ENCODE measurements at places on chromosomes 13 and 19.

GRCh38 chr13:109789262-109789661 is 2.9 kb upstream of the IRS2 start:
- DNase-seq, result no peak

DNA sequence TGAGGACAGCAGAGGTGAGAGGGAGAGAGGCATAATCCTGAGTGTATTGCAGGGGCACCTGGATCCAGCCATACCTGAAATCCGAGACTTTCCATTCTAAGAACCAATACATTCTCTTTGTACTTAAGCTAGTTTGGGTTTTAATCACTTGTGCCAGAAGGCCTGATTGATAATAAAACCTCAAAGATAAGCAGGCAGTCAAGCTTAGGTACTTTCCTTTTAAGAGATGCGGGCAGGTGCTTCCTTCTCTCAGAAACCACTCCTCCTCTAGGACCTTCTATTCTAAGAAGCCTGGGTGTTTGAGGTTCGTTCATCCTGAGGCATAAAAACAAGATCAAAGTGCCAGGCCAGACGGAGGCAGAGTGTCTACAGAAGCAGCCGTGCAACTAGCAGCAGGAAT is 22.2 kb downstream of the FAM187B start:
- DNase-seq, result no peak

DNA sequence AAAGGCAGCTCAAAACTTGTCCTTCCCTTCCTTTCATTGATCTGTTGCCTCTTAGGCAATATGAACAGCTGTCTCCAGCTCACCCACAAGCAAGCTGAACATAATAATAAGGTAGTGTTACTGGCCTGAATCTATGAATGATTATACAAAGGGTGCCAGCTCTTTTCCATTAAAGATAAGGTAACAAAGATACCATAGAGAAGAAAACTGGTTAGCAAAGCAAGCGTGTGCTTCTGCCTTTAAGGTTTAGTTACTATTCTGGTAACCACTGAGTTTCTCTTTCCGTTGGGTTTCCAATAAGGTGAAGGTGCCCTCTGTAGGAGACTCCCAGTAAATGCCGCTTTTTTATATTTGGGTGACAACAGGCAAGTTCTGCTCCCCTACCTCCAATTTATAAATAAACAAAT is 12.1 kb upstream of the DACH1 start:
- DNase-seq, result peak; percentile 23

- DNase-seq, result no peak
These were observed 486 bp downstream of the ZNF808 start for GRCh38 chr19:52527956-52528351.

DNA sequence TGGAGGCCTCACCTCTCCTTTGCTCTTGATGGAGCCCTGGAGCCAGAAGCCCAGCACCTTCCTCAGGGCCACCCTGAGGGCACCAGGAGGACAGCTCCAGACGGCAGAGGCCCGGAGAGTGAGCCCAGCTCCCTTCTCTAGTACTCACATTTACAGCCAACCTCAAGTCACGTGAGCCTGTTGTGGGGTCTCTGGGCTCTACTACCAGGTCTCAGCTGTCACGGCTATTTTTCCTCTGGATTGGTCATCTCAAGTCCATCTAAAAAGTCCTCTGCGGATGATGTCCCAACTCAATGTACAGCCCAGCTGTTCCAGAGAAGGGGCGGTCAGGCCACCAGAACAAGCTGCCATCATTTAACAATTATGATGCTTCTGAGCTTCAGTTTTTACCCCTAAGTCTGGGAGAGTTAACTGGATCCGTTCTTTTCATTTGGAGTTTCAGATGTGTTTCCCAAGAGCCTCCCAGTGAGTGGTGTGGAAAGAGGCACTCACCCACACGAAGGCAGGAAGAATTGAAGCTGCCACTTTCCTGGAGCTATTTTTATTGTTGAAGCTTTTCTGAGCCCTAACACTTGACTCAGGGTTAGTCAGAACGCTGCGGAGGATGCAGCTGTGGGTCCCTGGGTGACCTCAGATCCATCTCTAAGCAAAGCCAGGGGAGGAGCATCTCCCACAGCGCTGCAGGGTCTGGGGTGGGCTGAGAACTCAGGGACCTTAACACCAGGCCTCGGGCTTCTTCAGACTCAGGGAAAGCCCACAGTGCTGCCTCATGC is 143.5 kb upstream of the UBL3 start:
- peak; percentile 30 for DNase-seq

GRCh38 chr13:88360761-88361160 is 689.6 kb downstream of the SLITRK5 start:
- DNase-seq, result no peak

- DNase-seq, result no peak
These were observed 13.2 kb upstream of the CREB3L3 start for GRCh38 chr19:4140237-4140711.

DNA sequence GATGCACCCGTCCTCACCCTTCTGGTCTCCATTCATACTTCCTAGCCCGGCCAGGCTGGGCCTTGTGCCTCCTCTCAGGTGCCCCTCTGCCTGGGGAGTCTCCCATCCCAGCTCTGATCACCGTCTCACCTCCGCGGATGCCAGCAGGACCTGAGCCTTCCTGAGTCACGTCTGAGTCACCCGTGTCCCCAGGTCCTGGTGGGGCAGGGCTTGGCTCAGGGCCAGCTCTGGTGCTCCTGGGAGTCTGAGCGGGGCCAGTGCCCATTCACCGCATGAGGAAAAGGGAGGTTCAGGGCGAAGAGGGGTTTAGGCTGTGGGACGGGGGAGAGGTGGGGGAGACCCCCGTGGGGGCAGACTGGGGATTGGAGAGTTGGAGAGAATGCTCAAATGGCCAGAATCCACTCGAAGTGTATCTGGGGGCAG is 593 bp downstream of the ATP8B3 start:
- DNase-seq, result no peak

DNA sequence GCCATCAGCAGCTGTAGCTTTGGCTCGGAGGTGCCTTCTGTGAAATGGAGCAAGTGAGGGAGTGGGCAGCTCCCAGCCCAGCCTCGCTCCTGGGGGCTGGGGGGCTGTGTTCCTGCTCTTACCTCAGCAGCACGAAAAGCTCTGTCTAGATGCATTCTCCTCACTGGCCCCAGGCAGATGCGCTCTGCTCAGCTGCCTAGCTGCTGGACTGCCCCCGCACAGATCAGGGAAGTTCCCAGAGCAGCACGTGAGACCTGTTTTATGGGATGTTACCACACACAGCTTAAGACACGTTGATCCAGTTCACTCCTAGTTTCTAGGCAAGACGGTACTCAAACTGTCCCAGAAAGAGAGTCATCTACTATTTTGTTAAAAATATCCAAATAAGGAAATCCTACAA is 13.6 kb downstream of the LCP1 start:
- DNase-seq, result no peak

GRCh38 chr13:68748038-68748437 is 1359.6 kb upstream of the ATXN8OS start:
- DNase-seq, result no peak

DNA sequence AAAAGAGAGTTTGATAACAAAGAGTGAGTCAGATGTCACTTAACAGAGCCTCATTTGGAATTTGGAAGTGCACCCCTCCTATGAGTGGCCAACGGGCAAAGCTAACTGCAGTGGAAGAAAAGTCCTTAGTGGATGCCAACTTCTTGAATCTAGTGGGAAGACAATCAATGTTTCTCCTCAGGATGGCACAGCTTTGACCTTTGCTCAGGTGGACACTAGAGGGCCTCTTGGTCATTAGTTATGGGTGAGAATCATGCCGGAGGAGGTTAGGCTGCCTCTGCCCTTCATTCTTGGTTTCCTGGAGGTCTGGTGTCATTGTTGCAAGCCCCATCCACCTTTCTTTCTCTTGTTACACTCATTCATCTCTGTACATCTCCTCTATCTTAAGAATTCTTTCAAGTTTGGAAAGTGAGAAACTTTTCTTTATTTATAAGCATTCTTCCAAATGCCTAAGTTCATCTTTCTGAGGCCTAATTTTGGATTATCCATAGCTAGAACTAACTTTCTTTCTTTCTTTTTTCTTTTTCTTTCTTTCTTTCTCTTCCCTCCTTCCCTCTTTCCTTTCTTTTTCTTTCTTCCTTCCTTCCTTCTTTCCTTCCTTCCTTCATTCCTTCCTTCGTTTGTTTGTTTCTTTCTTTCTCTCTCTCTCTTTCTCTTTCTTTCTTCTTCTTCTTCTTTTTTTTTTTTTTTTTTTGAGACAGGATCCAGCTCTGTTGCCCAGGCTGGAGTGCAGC is 327.2 kb upstream of the TSHZ3 start:
- no peak for DNase-seq

DNA sequence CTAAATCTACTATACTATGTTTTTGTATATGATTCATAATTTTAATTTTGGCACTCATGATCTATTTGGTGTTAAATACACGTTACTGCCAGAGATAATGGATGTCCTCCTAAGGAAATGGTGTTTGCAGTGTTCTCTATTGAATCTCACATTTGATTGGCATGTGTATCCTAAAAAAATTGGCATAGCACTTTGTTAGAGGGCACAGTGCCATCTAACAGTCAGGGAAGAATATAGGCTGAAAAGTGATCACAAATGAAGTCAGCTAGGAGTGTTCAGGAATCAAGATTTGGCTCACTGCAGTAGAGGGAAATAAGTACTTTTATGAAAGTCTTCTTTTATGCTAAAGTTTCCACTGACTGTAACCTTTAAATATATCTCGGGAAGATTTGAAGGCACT is 624.6 kb downstream of the GPC6 start:
- no peak for DNase-seq

DNA sequence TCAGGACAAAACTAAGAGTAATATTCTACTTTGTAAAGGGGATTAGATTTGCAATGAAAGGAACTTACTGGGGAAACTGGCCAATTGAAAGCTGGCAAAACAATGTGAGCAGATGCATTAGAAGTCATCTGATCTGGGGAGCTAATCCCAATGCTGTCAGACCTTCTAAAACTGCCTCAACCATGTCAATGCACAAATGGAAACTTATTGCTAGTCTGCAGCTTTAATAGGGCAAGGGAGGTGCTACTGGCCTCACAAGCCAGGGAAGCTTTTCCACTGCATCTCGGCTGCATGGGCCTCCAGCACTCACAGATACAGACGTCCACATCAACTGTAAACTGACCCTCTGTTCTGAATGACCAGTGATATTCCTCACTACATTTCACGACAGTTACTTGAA is 154.2 kb downstream of the LHFPL6 start:
- no peak for DNase-seq

- no peak for DNase-seq
These were observed 14.1 kb upstream of the C19orf33 start for GRCh38 chr19:38289955-38290354.

DNA sequence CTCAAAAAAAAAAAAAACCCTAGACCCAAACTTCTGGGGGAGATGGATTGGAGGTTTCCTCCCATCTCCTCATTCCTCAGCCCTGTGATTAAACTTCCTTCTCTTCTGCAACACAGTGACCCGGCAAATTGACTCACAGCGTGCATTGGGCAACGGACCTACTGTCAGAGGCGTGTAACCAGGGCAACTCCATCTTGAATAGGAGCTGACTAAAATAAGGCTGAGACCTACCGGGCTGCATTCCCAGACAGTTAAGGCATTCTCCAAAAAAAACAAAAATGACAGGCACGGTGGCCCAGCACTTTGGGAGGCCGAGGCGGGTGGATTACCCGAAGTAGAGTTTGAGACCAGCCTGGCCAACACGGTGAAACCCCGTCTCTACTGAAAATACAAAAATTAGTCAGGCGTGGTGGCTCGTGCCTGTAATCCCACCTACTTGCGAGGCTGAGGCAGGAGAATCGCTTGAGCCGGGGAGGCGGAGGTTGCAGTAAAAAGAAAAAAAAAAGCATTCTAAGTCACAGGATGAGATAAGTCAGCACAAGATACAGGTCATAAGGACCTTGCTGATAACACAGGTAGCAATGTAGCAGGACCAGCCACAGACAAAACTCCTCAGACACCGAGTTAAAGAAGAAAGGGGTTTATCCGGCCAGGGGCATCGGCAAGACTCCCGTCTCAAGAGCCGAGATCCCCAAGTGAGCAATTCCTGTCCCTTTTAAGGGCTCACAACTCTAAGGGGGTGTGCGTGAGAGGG is 5.4 kb upstream of the NLRP7 start:
- DNase-seq, result peak; percentile 65

DNA sequence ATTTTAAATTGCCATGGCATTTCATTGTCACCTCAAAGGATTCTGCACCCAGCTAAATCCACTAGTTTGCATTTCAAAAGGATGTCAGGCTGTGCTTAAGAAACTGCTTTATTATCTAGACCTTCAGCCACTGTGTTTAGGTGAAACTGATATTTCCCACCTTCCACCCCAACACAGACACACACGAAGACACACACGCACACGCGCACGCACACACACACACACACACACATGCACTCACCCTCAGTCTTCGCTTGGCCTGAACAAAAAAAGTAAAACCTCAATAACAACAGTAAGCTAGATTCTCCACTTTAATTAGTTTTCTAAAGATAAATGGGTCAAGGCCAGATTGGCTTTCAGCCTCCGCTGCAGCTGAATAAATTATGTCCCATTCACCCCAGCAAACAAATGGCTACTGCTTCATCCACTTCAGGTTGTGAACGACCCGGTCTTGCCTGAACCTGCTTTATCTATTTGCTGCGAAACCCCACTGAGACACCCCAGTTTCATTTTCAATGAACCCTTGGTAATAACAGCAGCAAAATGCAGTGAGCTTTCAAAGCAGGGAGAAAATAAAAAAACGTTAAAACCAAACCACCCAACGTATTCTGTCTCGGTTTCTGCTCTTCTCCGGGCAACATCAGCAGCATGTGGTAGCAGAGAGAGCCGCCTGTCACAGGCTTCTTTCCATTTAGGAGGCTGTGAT is 166.8 kb downstream of the DCT start:
- DNase-seq, result no peak

DNA sequence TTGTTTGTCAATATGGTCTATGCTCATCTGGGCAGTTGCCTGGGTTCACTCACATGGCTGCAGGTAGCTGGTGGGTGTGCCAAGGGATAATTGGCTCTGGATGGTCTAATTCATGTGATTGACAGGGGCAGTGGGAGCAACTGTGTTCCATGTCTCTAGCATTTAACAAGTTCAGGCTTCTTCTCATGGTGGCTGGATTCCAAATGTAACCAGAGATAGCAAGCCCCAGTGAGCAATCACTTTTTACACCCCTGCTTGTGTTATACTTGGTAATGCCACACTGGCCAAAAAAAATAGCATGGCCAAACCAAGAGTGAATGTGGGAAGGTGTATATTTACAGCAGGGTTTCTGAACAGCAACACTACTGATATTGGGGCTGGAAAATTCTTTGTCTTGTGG is 89.6 kb upstream of the TNFSF11 start:
- no peak for DNase-seq

- DNase-seq, result no peak
These were observed 6.8 kb downstream of the CDX2 start for GRCh38 chr13:27962128-27962841.

DNA sequence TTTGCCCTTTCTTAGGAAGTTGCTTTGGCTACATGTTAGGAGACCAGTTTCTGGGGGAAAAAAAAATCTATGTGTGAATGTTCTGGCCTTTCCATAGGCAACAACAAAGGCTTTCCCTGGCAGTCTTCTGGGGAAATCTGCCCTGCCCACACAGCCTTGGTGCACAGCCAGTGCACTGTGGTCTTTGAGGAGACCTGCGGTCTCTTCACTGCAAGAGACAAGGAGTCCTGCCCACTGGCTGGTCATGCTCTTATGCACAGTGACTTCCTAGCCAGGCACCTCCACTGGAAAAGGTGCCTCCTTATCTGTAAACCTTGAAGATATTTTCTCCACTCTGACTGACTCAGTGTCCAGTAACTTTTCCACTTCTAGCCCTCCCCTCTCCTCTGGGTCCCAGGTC is 155.1 kb downstream of the SUCLA2 start:
- no peak for DNase-seq

Data from non-pigmented ciliary epithelial cell (primary cell).